Astrocyte of the hippocampus (primary cell): ENCODE measurements at places on chromosomes 6 and 20.
A peak's percentile ranks its signal among the peaks of the same experiment; 100 is the strongest.

- no peak for DNase-seq
Measured at GRCh38 chr6:128499079-128499731, 21.2 kb downstream of the PTPRK start.

GRCh38 chr6:2688401-2689064 lies 62.2 kb downstream of the MYLK4 start:
- DNase-seq: peak; percentile 85

GRCh38 chr6:35044761-35045421 lies 96.2 kb downstream of the TCP11 start:
- DNase-seq: peak; percentile 27

DNA sequence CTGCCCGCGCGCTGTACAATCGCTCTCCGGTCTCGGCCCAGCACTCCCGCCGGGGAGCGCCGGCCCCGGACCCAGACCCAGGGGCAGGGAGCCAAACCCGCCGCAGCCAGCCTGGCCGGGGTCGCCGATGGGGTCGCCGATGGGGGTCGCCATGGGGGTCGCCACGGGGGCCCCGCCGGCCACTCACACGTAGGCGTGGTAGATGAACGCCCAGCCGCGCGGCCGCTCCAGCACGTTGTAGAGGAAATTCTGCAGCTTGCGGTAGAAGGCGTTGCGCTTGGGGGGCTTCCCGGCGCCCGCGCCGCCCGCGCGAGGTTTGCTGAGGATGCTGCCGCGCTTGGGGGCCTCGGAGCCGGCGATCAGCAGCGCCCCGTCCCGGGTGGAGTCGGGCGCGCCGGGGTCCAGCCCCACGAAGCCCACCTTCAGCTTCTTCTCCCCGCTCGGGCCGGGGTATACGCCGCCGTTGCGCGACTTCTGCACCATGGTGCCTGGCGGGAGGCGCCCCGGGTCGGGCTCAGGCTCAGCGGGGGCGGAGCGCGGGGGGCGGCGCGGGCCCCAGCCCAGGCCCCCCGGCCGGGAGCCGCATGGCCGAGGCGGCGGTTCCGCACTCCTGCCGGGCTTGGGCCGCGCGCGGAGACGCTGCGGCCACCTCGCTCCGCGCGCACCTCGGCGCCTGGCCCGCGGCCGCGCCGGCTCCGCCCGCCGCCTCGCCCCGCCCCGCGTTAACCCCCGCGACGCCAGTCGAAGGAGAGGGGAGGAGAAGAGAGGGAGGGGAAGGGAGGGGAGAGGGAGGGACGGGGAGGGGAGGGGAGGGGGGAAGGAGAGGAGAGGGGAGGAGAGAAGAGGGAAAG lies at the start of gene KCNQ2:
Gene KCNQ2, minus strand, starts transcription at position 675 of the 851 bp plus-strand sequence. Its CDS starts 192 bp downstream, at position 483.
- DNase-seq: no peak

DNA sequence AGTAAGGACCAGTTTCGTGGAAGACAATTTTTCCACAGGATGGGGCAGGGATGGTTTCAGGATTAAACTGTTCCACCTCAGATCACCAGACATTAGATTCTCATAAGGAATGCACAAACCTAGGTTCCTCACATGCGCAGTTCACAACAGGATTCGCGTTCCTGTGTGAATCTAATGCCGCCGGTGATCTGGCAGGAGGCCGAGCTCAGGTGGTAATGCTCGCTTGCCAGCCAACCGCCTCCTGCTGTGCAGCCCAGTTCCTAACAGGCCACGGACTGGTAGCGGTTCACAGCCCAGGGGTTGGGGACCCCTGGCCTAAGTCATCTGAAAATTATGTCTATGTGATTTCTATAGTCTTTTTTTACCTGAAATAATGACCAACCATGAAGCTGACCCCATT lies 217.5 kb downstream of the TMEM200A start:
- DNase-seq: no peak

GRCh38 chr6:97077380-97077779 lies 152.9 kb downstream of the KLHL32 start:
- DNase-seq: no peak

- DNase-seq: no peak
Measured at GRCh38 chr6:5514353-5514752, 253.0 kb downstream of the FARS2 start.

DNA sequence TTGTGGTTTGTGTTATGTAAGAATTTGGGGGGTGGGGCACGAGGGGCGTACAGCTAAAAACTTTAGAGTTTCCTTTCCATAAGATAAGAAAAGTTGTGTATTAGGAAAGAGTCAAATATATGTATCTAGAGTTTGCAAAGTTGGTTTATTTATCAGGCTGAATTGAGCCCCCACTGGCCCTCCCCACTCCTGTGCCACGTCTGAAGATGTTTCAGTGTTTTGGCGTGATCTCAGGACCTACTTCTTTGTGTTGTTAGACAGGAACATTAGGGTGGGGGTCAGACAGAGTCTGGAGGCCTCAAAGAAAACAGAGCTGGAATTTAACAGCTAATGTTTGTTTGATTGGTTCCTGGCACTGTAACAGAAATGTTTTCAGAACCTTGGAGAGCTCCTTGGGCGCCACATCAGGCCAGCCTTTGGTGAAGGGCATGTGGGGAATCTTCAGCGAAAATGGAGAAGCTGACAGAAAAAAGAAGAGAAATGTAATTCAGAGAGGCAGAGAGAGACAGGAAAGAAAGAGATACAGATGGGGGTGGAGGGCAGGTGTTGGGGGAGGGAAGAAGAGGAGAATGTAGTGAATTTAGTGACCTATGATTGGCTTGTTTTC lies 674 bp downstream of the NRSN1 start:
- DNase-seq: peak; percentile 90

- DNase-seq: no peak
Measured at GRCh38 chr6:111661541-111662061, 55.9 kb upstream of the TRAF3IP2 start.

- no peak for DNase-seq
Measured at GRCh38 chr6:79066330-79066729, 11.7 kb downstream of the PHIP start.

- no peak for DNase-seq
Measured at GRCh38 chr6:130959951-130960350, 103.1 kb downstream of the EPB41L2 start.

GRCh38 chr6:43943099-43943766 lies 173.2 kb downstream of the VEGFA start:
- DNase-seq: no peak

- DNase-seq: no peak
Measured at GRCh38 chr6:92047860-92048259, 1371.5 kb downstream of the EPHA7 start.

DNA sequence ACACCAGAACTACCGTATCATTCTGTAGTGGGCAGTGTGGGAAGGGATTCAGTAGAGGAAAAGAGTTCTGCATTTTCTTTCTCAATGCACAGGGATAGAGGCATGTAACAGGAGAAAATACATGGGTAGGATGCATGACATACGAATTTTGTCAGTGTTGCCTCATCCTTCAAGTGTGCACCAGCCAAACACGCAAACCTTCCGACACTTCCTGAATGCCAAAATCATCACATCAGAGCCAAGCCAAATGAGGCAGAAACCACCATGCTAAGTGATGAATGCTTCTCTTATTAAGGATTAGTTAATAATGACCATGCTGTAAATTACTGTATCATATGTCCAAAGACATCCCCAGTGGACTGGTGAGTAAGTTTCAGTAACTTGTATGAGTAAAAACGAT lies 27.3 kb downstream of the RAMACL start:
- no peak for DNase-seq

GRCh38 chr6:71463061-71463460 lies 174.4 kb downstream of the OGFRL1 start:
- no peak for DNase-seq

DNA sequence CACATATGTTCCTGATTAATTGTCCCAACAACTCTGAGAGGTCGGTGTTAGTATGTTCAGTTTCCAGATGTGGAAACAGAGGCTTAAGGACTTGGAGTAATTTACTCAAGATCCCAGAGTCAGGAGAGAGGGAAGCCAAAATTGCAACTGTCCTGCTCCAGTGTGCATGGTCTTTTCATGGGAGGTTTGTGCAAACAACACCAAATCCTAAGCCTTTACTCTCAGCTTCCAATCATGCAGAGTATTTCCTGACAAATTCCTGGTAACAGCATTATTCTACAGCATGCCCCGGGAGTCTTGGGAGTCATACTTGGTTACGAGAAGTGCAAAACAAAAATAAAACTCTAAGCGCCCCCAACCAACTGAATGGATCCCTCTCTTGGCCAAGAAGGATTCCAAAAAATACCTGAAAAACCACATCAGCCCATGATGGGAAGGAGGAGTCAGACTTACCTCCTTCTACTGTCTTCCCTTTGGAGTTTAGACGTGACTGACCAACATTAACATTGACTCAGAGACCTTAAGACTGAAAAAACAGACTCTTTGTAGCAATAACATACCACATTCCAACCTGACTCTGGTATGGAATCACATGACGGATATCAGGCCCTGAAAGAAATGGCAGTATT lies 30.8 kb upstream of the PPP1R3G start:
- DNase-seq: no peak

GRCh38 chr6:143642403-143642802 lies 35.4 kb upstream of the PHACTR2 start:
- no peak for DNase-seq

GRCh38 chr6:111789598-111789997 lies 83.7 kb downstream of the FYN start:
- DNase-seq: peak; percentile 73

- DNase-seq: no peak
Measured at GRCh38 chr6:137086031-137086430, 41.3 kb upstream of the IL20RA start.

GRCh38 chr20:33693741-33694638 lies 7.8 kb upstream of the E2F1 start:
- DNase-seq: peak; percentile 74

- DNase-seq: no peak
Measured at GRCh38 chr6:109450801-109451200, 4.8 kb downstream of the MICAL1 start.

DNA sequence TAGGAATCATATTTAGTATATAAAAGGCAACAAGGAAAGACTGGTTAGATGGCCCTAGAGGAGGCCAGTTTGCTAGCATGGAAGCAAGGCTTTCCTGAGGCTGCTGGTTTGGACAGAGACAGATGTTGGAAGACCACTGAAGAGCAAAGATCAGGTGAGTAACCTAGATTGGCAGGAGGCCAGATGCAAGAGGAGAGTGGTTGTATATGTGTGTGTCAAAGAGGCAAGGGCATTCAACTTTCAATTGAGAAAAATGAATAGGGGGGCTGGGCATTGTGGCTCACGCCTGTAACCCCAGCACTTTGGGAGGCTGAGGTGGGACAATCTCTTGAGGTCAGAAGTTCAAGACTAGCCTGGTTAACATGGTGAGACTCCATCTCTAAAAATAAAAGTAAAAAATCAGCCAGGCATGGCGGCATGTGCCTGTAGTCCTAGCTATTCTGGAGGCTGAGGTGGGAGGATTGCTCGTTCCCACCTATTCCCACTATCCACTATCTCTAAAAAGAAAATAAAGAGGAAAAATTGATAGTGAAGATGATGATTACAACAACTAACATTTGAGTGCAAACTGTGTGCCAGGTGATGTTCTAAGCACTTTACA lies 79.8 kb downstream of the PRDM1 start:
- DNase-seq: no peak

GRCh38 chr6:132289756-132290155 lies 111.5 kb downstream of the MOXD1 start:
- no peak for DNase-seq

GRCh38 chr20:55158446-55158845 lies 683.1 kb downstream of the DOK5 start:
- no peak for DNase-seq

- no peak for DNase-seq
Measured at GRCh38 chr20:41360831-41361756, 5.5 kb downstream of the EMILIN3 start.

- peak; percentile 90 for DNase-seq
Measured at GRCh38 chr6:14066782-14067406, 50.7 kb upstream of the CD83 start.

DNA sequence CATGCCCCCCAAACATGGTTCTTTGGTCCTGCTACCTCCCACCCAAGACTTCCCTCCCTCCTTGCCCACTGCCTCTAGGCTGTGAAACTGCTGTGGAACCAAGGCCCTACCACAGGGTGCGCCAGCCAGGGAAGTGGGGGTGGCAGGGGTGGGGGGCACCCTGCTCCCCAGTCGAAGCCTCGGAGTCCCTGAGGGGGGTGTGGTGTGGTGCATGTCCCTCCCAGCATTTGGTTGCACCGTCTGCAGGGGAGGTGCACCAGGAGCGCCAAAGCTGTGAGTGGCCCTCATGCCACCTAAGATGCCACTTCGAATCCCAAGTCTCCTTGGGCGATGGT lies 1.8 kb downstream of the RGS19 start:
- no peak for DNase-seq

DNA sequence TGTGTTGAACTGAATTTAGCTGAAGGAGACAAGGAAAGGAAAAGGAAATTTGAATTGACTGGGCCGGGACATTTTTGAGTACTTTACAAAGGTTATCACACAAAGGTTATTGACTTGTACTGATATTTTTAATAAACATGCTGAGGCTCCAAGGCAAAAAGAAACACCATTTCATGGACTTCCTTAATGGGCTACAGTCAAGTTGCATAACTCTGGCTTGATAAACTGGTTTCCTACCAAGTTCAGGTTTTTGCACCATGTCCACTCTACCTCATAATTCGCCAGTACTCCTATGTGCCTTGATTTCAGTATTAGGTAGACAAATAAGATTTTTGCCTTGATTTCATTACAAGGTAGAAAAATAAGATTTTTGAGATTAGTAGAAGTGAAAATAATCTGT lies 65.8 kb upstream of the FUT9 start:
- DNase-seq: no peak

DNA sequence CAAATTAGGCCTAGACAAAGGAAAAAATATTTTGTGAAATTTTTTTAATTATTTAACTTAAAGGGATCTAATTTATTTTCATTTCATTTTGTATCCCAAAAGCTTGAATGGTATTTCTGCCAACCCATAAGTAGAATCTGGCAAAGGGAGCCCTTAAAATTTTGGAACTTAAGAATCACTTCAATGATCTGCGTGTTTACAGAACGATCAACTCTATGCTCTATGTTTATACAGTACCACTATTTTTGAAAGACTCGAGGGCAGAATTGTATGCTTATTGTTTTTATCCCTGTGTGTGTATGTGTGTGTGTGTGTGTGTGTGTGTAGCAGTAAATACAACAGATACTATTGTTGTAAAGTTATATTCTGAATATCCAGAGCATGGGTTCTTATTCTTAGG lies 39.2 kb downstream of the METTL24 start:
- no peak for DNase-seq

GRCh38 chr6:35790683-35791082 lies 6.4 kb downstream of the CLPS start:
- no peak for DNase-seq
